GM12878 (cell line): ENCODE measurements at places on chromosomes 2 and 18. TPM values are rescaled to one million over a fixed set of nuclear protein-coding genes. Genes with fewer than 3 reads are reported as not detected.

- no peak for DNase-seq
Measured at GRCh38 chr2:85599468-85600234, 2.8 kb downstream of the TMEM150A start.

DNA sequence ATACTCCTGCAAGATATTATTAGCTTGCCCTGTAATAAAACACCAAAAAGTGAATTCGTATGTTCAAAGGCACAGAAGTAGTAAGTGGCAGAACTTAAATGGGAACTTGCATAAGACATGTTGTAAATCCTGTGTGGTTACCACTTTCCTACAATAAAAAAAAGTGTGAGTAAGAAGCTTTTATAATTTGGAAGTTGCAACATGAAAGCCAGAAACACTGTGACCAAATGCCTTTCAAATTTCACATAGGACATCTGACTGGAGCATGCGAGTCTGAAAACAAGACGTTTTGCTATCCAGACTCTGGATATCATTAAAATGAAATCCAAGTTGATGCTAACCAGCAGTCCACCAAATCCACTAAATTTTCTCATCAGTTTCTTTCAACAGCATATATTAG is 886.2 kb upstream of the NRXN1 start:
- no peak for DNase-seq

DNA sequence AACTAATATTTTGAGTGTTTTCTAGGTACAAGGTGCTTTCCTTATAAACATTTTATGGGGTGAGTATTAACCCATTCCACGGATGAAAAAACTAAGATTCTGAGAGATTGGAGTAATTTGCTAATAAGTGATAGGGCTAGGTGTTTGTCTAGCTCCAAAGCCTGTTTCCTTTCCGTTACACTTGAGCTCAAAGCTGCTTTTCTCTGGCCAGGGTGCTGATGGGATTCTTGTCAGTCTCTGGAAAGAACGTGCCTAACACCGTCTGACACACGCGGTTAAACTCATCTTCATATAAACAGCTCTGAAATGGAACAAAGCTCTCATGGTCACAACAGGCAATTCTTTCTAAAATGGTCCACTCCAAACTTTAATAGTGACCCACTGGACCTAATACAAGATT is 2.0 kb upstream of the ANKRD29 start:
- DNase-seq, result no peak

DNA sequence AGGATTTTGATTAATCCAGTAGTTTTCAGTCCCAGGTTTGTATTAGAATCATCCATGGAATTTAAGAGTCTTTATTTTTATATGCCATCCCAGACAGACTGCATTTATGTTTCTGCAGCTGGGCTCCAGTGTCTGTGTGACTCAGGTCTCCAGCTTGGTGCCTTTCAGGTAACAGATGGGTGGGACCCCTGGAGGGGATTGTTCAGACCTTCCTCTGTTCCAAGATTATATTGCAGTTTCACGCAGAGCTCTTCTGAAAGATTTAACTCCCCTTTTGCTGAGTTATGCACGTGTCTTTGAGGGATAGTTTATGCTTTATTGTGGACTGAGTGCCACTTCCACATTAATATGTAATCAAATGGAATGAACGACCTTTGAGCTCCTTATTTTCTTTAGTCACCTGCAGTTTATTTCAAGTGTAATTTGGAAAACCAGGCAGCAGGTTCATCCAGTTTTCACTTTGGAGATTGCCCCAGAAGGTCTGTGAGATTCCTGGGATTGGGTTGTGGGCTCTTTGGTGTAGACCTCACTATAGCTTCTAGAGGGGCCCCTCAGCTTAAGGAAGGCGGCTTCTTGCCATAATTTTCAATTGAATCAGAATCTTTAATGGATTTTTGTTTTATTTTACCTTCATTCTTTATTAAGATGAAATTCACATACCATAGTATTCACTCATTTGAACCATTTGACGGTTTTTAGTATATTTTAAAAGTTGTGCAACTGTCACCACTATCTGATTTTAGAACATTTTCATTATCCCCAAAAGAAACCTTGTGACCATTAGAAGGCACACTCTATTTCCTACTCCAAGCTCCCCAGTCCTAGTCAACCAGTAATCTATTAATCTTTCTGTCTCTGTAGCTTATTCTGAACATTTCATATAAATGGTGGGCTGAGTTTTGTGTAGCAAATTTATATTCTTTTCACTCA is 135.0 kb downstream of the WDSUB1 start:
- DNase-seq, result no peak

GRCh38 chr2:7083580-7084509 is 166.6 kb downstream of the RNF144A start:
- no peak for DNase-seq

The RGPD3 gene
- total RNA-seq, result 0.08 and 0.21 TPM in 2 replicates

The CWC22 gene
- total RNA-seq, result 20.4 and 22.1 TPM in 2 replicates

The SAG gene
- 0.69 TPM in 1 of 2 replicates, not detected in the other for total RNA-seq

The STARD6 gene
- 0.33 TPM in 1 of 2 replicates, not detected in the other for total RNA-seq

The ANKRD53 gene
- not detected in 2 replicates for total RNA-seq
